ENCODE measurements at places on chromosomes 12 and 14.

GRCh38 chr14:45699471-45699870 is 446.5 kb upstream of the MIS18BP1 start:
- DNase-seq = no peak

DNA sequence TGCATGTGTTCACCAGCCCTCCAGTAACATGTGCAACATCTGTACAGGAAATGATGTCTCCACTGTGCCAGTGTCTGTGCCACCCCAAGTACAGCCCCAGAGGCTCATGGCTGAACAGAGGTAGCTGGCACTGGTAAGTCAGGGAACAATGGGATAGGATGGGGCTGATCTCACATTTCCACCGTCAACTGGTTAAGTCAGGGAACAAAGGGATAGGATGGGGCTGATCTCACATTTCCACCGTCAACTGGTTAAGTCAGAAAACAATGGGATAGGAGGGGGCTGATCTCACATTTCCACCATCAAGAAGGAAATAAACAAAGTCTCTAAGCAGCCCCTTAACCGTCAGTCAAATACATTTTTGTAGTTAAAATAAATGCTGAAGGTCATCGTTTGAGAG is 246.6 kb downstream of the TMEM132D start:
- no peak for DNase-seq

- DNase-seq = no peak
Observed at GRCh38 chr14:89566180-89566579, 149.1 kb upstream of the FOXN3 start.

GRCh38 chr14:24240110-24240918 is 2.1 kb downstream of the TINF2 start:
- DNase-seq = no peak

DNA sequence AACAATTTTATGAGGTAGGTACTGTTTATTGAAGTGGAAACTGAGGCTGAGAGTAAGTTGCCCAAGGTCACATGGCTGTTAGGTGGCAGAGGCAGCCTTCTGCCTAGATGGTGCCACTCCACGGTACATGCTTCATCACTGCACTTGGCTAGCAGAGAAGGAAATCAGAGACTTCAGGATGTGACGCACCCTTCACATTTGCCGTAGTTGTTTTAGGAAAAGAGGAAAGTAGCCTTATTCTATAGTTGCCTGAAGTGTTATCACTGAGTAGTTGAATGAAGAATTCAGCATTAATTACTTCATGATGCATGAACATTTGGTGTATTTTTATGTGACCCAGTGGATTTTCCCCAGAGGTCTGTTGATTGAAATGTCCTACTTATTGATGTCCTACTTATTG is 55.7 kb downstream of the ERC1 start:
- no peak for DNase-seq

- DNase-seq = no peak
Observed at GRCh38 chr12:43942379-43942778, 106.5 kb downstream of the TMEM117 start.
